Panc1 (cell line): ENCODE measurements at places on chromosomes 12 and 14. TPM values are rescaled to one million over a fixed set of nuclear protein-coding genes. Genes with fewer than 3 reads are reported as not detected.

GRCh38 chr12:114684098-114684869, at the start of gene TBX3:
Gene TBX3, minus strand, starts transcription at chr12:114684175. Its CDS starts 975 bp downstream, at chr12:114683200.
- peaks cover 2% of the 10 kb centered on the region; the same call in 1 of the 2 replicates for H3K27me3 ChIP-seq
- H3K4me1 ChIP-seq = 0 out of 2 replicates have a peak, but pooled peaks cover 2% of the 10 kb centered on the region
- H3K27ac ChIP-seq = peak within 1 kb of the TSS; percentile 94
- H3K4me3 ChIP-seq = peak within 1 kb of the TSS; percentile 84
- peak; percentile 96 for DNase-seq

- no peaks in the 10 kb centered on the region; the same call in 1 of the 2 replicates for H3K36me3 ChIP-seq
- no peak overlapping the region for H3K27ac ChIP-seq
- no peak overlapping the region for H3K4me3 ChIP-seq
Observed at GRCh38 chr12:116959198-116959460, 48.4 kb downstream of the FBXW8 start.

DNA sequence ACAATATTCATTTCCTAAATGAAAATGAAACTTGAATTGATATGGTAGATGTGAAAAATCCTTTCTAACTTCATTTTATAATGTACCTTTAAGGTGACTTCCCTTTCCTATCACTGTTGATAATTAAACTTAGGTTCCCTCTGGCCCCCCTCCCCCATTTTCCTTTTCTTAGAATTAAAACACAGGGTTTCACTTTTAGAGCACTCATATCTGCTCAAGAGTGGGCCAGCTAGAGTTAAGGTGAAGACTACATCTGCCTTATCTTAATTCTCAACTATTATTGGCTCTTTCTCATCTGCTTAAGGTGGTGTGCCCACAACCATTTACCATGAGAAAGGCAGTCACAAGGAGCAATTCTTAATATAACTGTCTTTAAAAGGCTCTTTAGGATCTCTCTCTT, 49.7 kb downstream of the LIN52 start:
- H3K4me3 ChIP-seq = no peak overlapping the region
- no peak overlapping the region for H3K27ac ChIP-seq
- no peaks in the 10 kb centered on the region for H3K27me3 ChIP-seq
- H3K4me1 ChIP-seq = no peaks in the 10 kb centered on the region
- H3K36me3 ChIP-seq = no peaks in the 10 kb centered on the region

GRCh38 chr14:73680821-73681220, 33.4 kb downstream of the PNMA1 start:
- H3K27ac ChIP-seq = no peak overlapping the region
- H3K4me3 ChIP-seq = no peak overlapping the region
- no peaks in the 10 kb centered on the region for H3K27me3 ChIP-seq
- H3K36me3 ChIP-seq = no peaks in the 10 kb centered on the region; the same call in 1 of the 2 replicates

- no peak overlapping the region for H3K4me3 ChIP-seq
- H3K4me1 ChIP-seq = no peaks in the 10 kb centered on the region
- H3K27ac ChIP-seq = no peak overlapping the region
Observed at GRCh38 chr12:69428351-69429073, 41.7 kb upstream of the FRS2 start.

Gene WNT5B
- 36.9 TPM for total RNA-seq

Gene PSMB11
- total RNA-seq = not detected

Gene KRT6C
- total RNA-seq = not detected
